ENCODE measurements at places on chromosomes 12 and 14.

DNA sequence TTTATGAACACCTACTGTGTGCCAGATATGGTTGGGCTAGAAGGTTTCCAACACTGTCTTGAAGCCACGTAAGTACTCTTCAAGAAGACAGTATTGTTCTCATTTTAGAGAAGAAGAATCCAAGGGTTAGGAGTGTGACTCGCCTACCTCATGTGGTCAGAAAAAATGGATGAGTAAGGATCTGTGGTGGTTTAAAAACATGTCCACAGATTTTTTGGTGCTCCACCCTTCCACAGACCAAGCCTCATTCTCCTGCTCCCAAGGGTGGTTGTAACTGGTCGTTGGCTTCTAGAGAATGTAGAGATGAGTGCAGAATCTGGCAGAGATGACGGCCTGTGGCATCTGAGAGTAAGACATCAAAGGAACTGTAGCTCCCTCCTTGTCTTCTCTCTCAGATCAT is 30.3 kb upstream of the TTC7B start:
- DNase-seq, result no peak

DNA sequence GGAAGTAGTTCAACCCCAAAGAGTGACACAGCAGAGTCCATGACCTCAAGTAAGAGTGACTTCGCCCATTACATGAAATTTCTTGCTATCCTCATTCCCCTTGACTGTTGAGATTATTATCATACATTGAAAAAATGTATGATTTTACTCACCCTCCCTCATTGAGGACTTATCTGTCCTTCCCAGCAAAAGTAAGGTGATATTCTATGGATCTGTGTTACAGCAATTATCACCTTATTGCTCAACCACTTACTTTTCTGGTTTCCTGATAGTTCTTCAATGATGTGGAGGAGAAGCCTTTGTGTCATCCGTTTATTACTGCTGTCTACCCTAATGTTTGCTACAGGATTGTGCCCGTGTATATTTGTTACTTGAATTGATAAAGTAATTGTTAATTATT is 306.2 kb downstream of the TRHDE start:
- DNase-seq, result no peak

DNA sequence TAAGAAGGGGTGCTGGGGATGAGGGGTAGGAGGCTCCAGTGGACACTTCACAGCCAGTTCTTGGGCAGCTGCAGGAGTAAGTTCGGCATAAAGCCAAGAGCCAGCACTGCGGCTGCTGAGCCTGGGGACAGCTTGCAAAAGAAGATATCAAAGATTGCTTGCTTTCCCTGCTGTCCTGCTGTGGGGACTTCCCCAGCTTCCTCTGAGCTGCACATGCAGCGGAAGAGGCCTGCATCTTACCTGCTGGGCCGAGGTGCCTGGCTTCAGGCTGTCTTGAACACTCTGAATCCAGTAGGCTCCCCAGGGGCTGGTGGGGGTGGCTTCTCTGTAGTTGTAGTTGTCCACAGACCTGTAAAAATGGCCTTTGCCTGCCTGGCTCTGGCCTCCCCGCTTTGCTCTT is 1.3 kb downstream of the CHGA start:
- no peak for DNase-seq

GRCh38 chr12:33795536-33795935 is 226.8 kb upstream of the ALG10 start:
- no peak for DNase-seq

GRCh38 chr12:57240066-57240921 is 10.7 kb downstream of the STAC3 start:
- peak; percentile 61 for DNase-seq

DNA sequence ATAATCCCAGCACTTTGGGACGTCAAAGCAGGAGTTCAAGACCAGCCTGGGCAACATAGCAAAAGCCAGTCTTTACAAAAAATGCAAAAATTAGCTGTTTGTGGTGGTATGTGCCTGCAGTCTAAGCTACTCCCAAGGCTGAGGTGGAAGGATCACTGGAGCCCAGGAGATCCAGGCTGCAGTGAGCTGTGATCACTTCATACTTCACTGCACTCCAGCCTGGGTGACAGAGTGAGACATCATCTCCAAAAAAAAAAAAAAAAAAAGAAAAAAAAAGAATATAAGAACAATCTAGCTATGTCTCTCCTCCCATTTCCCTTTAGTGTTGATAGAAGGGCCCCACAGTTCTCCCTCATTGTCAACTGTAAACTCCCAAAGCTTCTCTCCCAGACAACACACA is 3.5 kb upstream of the BCAT1 start:
- DNase-seq, result no peak

DNA sequence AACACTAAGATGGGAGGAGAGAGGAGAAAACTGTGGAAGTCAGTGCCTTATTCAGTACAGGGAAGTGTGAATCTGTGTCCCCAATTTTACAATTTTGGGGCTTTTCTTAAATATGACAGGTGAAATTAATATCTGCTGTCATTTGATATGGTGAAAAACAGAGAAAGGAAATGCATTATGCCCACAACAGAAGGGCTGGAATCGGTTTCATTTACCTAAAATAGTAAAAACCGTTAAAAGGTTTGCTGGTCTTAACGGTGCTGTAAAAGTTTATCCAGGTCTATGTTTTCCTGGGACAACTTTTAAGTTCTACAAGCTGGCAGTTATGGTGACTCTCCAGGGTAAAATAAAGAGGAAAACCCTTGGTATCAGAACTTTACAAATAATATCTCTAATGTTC is 310.8 kb downstream of the FUT8 start:
- no peak for DNase-seq

DNA sequence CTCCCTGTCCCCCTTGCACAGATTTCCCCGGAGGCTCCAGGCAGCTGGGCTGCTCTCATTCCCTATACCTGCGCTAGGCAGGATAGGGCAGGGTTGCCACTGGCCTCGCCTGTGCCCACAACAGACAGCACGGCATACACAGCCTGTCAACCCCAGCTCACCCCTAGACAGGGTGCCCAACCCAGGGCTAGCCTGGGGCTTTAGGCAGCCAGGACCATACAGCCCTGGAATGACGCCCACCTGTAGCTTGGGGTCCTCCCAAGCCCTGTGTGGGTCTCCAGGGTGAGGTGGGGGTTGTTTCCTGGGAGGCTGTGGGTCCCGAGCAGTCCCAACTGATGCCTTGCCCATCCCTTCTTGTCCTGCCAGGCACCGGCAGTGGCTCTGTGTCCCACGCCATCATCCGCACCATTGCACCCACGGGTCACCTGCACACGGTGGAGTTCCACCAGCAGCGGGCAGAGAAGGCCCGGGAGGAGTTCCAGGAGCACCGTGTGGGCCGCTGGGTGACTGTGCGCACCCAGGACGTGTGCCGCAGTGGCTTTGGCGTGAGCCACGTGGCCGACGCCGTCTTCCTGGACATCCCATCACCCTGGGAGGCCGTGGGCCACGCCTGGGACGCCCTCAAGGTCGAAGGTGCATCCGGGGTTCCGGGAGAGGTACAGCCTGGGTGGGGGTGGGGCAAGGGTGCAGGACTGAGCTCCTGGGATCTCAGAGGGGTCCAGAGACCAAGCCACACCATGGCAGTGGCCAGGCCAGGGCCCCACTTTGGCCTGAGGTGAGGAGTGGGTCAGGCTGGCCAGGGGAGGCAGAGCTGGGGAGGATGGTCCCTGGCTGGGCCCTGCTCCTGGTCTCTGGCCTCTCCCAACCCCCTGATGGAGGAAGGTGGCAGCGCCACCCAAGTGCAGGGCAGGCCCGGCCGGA is 3.5 kb downstream of the TRMT61A start:
- DNase-seq, result no peak

- DNase-seq, result peak; percentile 29
Measured at GRCh38 chr12:89525305-89525823, 483 bp downstream of the POC1B start.

- DNase-seq, result no peak
Measured at GRCh38 chr12:91080041-91080440, 22.2 kb upstream of the KERA start.

GRCh38 chr14:57390037-57390805 is at the start of gene NAA30:
TSS of gene NAA30 (plus strand) at chr14:57390586. CDS start at chr14:57390958, 372 bp downstream.
- DNase-seq, result peak; percentile 93

DNA sequence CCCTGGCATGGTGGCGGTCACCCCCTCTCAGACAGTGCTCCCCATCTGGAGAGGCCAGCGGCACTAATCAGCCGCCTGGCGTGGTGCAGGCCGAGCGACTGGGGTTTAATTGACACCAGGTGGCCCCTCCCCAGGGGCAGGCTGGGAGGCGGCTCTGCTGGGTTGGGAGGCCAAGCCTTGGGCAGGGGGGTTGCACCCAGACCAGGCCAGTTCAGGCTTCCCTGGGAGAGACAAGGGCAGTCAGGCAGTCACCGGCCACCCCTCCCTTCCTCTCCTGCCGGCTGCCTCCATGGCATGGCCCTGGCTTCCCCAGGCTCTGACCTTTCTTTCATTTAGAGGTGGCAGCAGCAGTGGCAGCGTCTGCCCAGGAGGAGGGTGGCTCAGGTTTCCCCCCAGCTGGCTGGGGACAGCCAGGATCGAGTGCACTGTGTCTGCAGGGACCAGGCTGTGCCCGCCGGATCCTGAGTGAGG is 78.1 kb upstream of the NOS1 start:
- DNase-seq, result no peak

GRCh38 chr14:68780358-68781160 is 12.3 kb downstream of the ZFP36L1 start:
- no peak for DNase-seq

GRCh38 chr14:55846826-55847446 is 266.9 kb downstream of the KTN1 start:
- no peak for DNase-seq

DNA sequence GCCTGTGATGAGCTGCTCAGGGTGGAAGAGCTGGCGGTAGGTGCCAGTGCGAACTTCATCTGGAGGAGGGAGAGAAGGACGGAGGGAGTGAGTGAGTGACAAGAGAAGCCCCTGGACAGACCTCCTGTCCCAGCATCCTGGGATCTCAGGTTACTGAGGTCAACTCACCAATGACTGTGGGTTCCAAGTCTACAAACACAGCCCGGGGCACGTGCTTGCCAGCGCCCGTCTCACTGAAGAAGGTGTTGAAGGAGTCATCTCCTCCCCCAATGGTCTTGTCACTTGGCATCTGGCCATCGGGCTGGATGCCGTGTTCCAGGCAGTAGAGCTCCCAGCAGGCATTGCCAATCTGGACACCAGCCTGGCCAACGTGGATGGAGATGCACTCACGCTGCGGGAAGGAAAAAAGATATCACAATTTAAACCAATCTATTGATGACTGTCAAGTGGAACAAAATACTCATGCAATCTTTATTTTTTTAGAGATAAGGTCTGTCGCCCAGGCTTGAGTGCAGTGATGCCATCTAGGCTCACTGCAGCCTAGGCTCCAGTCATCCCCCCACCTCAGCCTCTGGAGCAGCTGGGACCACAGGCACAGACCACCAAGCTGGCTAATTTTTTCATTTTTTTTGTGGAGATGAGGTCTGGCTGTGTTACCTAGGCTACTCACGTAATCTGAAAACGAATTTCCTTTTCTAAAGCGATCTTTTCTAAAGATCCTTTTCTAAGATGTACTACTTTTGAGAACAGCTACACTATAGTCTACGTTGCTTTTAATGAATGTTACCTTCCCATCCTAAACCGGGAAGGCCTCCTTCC is 1.7 kb downstream of the TUBA1B start:
- no peak for DNase-seq

GRCh38 chr12:106987846-106988245 is 900 bp upstream of the MTERF2 start:
- no peak for DNase-seq

DNA sequence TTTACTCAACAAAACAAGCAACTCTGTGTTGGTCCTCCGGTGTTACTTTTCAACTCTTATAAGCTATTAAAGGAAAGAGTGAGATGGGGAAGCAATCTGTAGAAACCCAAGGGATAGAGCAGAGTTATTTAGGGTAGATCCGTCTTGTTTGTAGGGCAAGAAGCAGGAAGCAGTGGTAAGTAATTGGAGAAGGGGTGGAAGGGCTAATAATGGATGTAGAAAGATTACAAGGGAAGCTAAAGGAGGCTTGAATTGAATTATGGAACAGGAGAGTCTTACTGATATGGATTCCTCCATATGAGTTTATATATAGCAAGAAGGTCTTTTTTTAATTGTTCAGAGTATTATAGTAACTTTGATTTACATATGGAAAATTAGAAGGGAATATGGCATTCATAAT is 72.7 kb downstream of the MNAT1 start:
- no peak for DNase-seq

DNA sequence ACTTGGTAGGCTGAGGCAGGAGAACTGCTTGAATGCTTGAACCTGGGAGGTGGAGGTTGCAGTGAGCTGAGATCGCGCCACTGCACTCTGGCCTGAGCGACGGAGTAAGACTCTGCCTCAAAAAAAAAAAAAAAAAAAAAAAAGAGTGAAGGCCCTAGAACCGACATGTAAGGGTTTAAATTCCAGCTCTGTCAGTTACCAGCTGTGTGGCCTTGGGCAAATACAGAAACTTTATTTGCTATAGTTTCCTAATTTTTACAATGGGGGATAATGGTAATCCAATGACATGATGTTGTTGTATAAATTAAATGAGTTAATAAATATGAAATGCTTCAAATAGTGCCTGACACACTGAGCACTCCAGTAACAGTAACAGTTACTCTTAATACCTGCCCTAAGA is 19.6 kb upstream of the PYGL start:
- DNase-seq, result no peak

GRCh38 chr12:124713436-124714082 is 146.1 kb upstream of the NCOR2 start:
- DNase-seq, result no peak

DNA sequence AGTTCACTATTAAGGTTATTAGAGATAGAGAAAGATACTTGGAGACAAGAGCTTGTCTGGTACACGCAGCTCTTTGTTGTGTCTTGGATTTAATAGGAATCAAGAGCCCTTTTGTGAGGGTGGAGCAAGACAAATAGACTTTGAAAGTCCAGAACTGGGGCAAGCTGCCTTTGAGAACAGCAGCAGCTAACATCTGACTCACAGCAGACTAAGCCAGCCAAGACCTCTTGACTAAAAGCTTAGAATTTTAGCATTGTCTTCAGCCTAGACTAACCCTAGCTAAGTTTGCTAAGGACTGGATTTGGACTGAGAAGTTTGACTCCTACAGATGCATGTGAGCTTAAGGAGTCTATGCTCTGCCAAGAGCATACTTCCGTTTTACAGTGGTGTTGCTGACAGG is 201.9 kb upstream of the RBM19 start:
- no peak for DNase-seq

- no peak for DNase-seq
Measured at GRCh38 chr12:121464331-121464730, 64.4 kb downstream of the RNF34 start.

DNA sequence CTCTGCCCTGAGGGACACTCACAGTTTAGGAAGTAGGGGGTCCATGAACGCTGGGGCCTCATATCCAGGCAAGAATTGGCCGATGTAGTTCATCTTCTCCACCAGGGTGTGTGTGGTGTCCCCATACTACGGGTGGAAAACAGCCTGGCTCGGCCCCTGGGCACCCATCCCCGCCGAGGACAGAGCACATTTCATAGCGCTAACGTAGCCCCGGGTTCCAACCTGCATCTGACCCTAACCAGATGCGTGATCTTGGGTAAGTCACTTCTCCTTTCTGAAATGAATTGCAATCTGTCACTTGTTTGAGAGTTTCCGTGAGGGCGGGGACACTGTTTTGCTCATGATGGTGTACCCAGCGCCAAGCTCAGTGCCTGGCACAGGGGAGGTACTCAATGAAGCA is 9.0 kb downstream of the HPD start:
- DNase-seq, result no peak

- no peak for DNase-seq
Measured at GRCh38 chr12:90909069-90909770, 45.8 kb downstream of the CCER1 start.

- DNase-seq, result no peak
Measured at GRCh38 chr14:33949411-33949893, 1.4 kb downstream of the EGLN3 start.

GRCh38 chr12:102993537-102993936 is 36.1 kb downstream of the ASCL1 start:
- DNase-seq, result no peak
